ENCODE measurements at places on chromosomes 2 and 18. TPM values are rescaled to one million over a fixed set of nuclear protein-coding genes. Genes with fewer than 3 reads are reported as not detected.

- no peaks in the 10 kb centered on the region for H3K36me3 ChIP-seq
- no peak overlapping the region for H3K27ac ChIP-seq
- peaks cover 4% of the 10 kb centered on the region for H3K4me1 ChIP-seq
- H3K4me3 ChIP-seq = no peak overlapping the region
- DNase-seq = no peak
- H3K27me3 ChIP-seq = peaks cover 2% of the 10 kb centered on the region
These were observed 53.6 kb upstream of the UGP2 start for GRCh38 chr2:63788071-63788470.

- H3K4me1 ChIP-seq = no peaks in the 10 kb centered on the region
- no peak overlapping the region for H3K27ac ChIP-seq
- DNase-seq = no peak
These were observed 14.6 kb downstream of the RAB31 start for GRCh38 chr18:9722691-9723090.

- H3K36me3 ChIP-seq = no peaks in the 10 kb centered on the region
- DNase-seq = no peak
These were observed 45.5 kb downstream of the SERPINB7 start for GRCh38 chr18:63820694-63821093.

The SLC5A7 gene
- total RNA-seq = not detected

DNA sequence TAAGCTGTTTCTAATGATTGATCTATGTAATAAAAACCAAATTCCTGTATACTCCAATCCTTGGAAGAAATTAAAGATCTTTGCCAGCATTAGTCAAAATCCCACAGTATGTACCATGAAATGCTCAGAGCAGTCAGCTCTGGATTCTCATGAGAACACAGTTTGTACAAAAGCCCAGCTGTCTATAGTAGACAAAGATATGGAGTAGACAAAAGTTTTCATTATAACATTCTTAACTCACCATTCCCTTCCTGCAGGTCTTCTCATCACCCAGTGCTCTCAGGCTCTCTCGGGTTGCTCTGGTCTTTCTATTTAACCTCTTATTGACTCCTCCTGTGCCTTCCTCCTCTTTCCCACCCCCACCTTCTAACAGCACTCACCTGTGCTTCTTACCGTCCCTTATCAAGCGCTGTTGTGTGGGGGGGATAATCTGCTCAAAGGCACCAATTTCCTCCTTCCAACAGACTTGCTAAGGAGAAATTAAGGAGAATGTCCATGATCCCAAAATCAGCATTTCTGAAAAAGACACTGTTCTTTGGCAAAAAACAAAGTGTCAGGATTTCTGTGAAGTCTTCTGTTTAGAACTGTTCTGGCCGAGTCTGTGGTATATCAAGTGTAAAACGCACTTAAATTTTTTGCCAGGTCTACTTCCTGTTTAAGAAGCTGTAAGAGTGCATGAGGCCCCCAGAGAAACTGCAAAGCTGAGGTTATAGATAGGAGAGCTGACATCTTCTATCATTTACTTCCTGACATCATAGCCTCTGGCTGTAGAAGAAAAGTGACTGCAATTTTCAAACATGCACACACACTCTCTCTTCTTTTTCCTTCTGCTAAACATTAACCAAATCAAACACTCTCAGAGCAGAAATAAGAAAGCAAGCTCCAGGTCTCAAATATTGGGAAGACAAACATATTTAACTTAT lies 144.1 kb downstream of the EVA1A start:
- no peaks in the 10 kb centered on the region for H3K4me1 ChIP-seq
- H3K4me3 ChIP-seq = no peak overlapping the region
- DNase-seq = no peak

- H3K27ac ChIP-seq = no peak overlapping the region
- DNase-seq = no peak
These were observed 169.1 kb upstream of the MC4R start for GRCh38 chr18:60541661-60542060.

DNA sequence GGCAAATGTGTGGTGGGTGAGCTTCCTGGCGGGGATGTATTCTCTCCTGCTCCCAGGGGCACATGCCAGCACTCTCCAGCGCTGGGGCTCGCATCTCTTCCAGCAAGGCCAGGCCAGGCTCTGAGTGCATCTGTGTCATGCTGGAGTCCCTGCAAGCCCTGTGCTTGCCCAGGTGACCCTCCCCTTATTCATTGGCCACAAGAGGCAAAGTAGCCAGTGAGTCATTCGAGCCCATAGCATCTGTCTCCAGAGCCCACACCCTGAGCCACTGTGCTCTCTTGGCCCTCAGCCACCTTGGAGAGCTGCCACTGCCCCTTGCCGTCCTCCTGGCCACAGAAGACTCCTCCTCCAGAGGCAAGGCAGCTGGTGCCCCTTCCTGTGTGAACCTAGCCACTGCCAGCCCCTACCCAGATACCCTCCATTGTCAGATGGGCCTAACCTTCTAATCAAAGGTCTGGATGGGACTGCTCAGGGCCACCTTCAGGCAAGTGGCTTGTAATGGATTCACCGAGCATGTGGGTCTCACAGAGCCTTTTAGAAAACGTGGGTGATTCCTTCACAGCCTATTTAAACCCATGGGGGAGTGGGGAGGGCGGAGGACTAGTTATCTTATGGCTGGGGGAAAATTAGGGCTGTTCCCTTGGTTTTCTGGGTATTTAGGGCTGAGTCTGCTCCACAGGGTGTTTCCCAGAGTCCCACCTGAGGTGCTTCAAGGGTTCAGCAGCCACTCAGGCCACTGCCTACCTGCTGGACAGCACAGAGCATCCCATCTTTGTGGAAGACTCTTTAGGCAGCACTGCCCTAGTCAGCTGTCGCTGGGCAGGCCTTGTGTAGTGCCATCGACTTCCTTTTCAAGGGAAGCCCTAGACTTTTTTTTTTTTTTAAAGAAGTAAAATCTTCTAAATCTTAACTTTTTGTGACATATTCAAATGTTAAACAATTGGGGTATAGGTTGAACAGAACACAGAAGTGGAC lies 137.4 kb downstream of the ACOXL start:
- H3K4me1 ChIP-seq = peaks cover 81% of the 10 kb centered on the region
- no peak overlapping the region for H3K27ac ChIP-seq
- peaks cover 17% of the 10 kb centered on the region for H3K27me3 ChIP-seq
- DNase-seq = no peak

DNA sequence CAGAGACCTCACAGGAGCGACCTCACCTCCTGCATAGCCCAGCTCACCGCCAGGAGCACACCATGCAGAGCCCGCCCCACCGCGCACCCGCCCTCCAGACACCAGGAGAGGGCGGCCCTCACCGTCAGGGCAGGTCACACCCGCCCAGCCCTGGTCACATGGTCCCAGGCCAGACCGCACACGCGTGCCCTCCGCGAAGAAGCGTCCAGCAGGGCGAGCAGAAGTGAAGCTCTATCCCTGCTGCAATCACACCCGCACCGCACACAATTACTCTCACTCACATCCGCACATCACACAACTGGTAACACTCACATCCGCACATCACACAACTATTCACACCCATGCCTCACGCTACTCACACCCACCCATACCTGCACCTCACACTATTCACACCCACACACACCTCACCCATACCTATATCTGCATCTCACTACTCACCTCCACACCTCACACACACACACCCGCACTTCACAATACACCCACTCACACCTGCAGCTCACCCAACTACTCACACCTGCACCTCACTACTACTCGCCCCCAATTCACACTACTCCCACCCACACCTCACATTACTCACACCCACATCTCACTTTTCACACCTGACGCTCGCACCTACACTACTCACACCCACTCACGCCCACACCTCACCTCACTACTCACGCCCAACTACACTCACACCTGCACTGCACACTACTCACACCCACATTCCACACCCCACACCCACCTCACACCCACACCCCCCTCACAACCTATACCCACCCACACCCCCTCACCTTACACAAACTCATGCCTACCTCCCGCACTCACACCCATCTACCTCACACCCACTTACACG lies 242.0 kb downstream of the HDAC4 start:
- H3K4me3 ChIP-seq = no peak overlapping the region
- DNase-seq = no peak
- H3K27ac ChIP-seq = no peak overlapping the region
- H3K4me1 ChIP-seq = peaks cover 16% of the 10 kb centered on the region

- H3K4me3 ChIP-seq = no peak overlapping the region
- H3K36me3 ChIP-seq = no peaks in the 10 kb centered on the region
- H3K27me3 ChIP-seq = no peaks in the 10 kb centered on the region
- H3K4me1 ChIP-seq = no peaks in the 10 kb centered on the region
- DNase-seq = no peak
These were observed 247.1 kb upstream of the SALL3 start for GRCh38 chr18:78732273-78733210.

- H3K27ac ChIP-seq = no peak overlapping the region
- no peaks in the 10 kb centered on the region for H3K36me3 ChIP-seq
- no peaks in the 10 kb centered on the region for H3K4me1 ChIP-seq
These were observed 94.1 kb downstream of the KLHL29 start for GRCh38 chr2:23478933-23479683.

GRCh38 chr2:19764998-19765397 lies 136.8 kb downstream of the TTC32 start:
- H3K27me3 ChIP-seq = peaks cover 13% of the 10 kb centered on the region
- H3K4me3 ChIP-seq = no peak overlapping the region
- no peaks in the 10 kb centered on the region for H3K4me1 ChIP-seq
- no peak overlapping the region for H3K27ac ChIP-seq
- DNase-seq = no peak

- peaks cover 66% of the 10 kb centered on the region for H3K27me3 ChIP-seq
- no peaks in the 10 kb centered on the region for H3K36me3 ChIP-seq
- H3K4me1 ChIP-seq = peaks cover 8% of the 10 kb centered on the region
These were observed at the start of gene SH3BP4 for GRCh38 chr2:234951664-234952269. Gene SH3BP4 (plus strand): TSS chr2:234952017. CDS start chr2:235035003, 82,986 bp downstream.

GRCh38 chr2:240200230-240201051 lies 60.0 kb upstream of the OTOS start:
- DNase-seq = no peak
- H3K27me3 ChIP-seq = peaks cover 15% of the 10 kb centered on the region
- H3K4me1 ChIP-seq = no peaks in the 10 kb centered on the region
- H3K4me3 ChIP-seq = no peak overlapping the region

DNA sequence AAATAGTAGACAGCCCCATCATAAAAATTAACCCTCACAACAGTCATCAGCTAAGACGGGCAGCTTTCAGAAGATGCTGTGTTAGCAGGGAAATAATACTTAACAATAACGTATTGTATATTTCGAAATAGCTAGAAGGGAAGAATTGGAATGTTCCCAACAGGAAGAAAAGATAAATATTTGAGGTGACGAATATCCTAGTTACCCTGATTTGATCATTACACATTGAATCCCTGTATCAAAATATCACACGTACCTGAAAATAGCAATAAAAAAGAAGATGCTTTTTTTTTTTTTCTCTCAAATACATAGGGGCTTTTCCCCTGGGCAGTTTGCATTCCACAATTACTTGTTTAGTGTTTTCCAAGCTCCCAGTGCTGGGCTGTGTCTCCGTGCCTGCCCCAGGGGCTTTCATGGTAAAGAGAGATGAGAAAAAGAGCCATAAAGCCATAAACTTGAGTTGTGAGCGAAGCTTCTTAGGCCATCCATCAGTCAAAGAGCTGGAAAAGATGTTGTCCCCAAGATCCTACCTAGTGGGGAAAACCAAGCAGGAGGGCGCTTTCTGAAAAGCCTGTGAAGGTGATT lies 183.0 kb upstream of the REV1 start:
- DNase-seq = no peak
- H3K4me3 ChIP-seq = no peak overlapping the region
- H3K36me3 ChIP-seq = no peaks in the 10 kb centered on the region
- H3K4me1 ChIP-seq = no peaks in the 10 kb centered on the region

The OTX1 gene
- total RNA-seq = 0.08 TPM

DNA sequence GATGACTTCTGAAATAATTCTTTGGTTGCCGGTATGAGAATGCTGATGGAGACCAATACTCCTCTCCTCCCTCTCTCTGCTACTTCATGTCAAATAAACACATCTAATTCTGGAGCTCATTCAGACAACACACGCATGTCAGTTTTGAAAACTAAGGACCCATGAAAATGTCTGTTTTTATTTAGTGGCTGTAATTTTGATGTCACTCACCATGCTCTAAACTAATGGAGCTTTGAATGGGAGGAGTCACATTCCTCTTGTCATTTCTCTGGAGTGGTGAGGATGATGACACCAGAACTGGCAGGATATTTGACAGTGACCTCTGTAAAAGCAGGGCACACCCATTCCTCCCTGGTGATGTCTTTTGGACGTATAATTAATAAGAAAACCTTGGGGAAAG lies 163.0 kb downstream of the PHLPP1 start:
- DNase-seq = no peak
- peaks cover 3% of the 10 kb centered on the region for H3K36me3 ChIP-seq
- H3K4me3 ChIP-seq = no peak overlapping the region
- H3K27ac ChIP-seq = no peak overlapping the region
- peaks cover 21% of the 10 kb centered on the region for H3K4me1 ChIP-seq

GRCh38 chr2:204950695-204951346 lies 405.5 kb downstream of the PARD3B start:
- H3K36me3 ChIP-seq = peaks cover 30% of the 10 kb centered on the region
- DNase-seq = no peak
- peaks cover 43% of the 10 kb centered on the region for H3K4me1 ChIP-seq
- H3K4me3 ChIP-seq = no peak overlapping the region
- H3K27me3 ChIP-seq = no peaks in the 10 kb centered on the region

GRCh38 chr2:25558262-25558661 lies 115.1 kb downstream of the DTNB start:
- H3K27ac ChIP-seq = peak overlapping the region; percentile 95
- H3K4me1 ChIP-seq = peaks cover 53% of the 10 kb centered on the region
- H3K36me3 ChIP-seq = peaks cover 29% of the 10 kb centered on the region
